ENCODE measurements at places on chromosomes 1 and 21. TPM values are rescaled to one million over a fixed set of nuclear protein-coding genes. Genes with fewer than 3 reads are reported as not detected.
A peak's percentile ranks its signal among the peaks of the same experiment; 100 is the strongest.

The LPAR3 gene
- 12.8 TPM for total RNA-seq

GRCh38 chr1:229226796-229227195, 44.1 kb upstream of the RAB4A start:
- no peak for DNase-seq

- peak; percentile 27 for DNase-seq
These were observed 510.9 kb downstream of the PTPRU start for GRCh38 chr1:29747196-29747595.

GRCh38 chr1:172269644-172270043, 150.8 kb upstream of the C1orf105 start:
- DNase-seq, result no peak

DNA sequence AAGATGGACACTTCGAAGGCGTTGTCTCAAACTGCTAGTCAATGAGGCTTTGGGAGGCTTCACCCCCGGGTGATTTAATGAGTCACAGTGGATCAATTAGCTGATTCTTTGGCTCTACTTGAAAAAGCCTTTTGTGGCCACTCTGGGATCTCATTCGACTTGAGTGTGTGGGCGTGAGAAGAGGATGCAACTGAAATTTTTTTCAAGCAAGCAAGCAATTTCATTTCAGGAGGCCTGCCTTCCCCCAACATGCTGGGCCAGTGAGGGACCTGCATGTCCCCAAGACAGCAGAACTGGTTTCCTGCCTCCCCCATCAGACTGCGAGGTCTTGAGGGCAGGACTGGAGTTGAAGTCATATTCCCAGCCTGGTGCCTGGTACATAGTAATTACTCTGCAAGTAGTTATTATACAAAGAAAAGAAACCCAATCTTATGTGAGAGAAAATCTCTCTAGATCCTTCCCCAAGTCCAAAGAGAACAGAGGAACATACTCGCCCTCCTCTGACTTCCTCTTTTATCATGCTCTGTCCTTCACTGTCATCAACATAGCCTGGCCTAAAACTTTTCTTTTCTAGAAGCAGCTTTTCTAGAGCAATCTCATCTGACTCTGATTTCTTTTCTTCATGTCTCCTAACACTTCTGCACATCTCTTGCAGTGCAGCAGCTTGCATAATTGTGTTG, 22.7 kb downstream of the SYT6 start:
- no peak for DNase-seq

DNA sequence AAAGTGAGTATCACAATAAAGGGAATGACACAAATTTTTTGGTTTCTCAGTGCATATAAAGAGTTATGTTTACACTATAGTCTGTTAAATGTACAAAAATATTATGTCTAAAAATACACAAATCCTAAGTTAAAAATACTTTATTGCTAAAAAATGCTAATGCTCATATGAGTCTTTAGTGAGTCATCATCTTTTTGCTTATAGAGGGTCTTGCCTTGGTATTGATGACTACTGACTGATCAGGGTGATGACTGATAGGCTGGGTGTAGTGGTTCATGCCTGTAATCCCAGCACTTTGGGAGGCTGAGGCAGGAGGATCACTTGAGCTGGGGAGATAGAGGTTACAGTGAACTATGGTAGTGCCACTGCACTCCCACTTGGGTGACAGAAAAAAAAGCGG, 12.9 kb upstream of the NUF2 start:
- DNase-seq, result no peak

- DNase-seq, result no peak
These were observed 21.8 kb downstream of the CRYZL1 start for GRCh38 chr21:33619726-33620125.
